Calu3 (cell line): ENCODE measurements at places on chromosomes 5 and 9. TPM values are rescaled to one million over a fixed set of nuclear protein-coding genes. Genes with fewer than 3 reads are reported as not detected.
A peak's percentile ranks its signal among the peaks of the same experiment; 100 is the strongest.

- H3K27ac ChIP-seq, result no peak overlapping the region
- no peak overlapping the region for H3K4me3 ChIP-seq
- H3K27me3 ChIP-seq, result no peaks in the 10 kb centered on the region
These were observed 88.0 kb downstream of the ANKRD55 start for GRCh38 chr5:56145106-56145505.

DNA sequence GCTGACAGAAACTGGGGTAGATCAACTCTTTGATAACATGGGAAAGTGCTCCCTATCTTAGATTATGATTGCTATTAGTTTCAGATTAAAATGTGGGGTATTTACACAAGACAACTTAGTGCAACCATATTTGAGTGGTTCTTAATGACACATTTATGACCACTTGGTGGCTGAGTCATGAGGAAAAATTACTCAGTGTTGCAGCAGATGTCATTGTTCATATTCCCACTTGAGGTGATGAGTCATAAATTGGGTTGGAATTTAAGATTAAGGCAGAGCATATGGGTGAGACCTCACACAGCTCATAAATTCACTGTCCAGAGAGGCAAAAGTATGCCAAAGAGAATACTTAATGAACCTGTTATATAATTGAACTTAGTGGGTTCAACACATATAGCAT lies 408.3 kb downstream of the DMRT2 start:
- no peaks in the 10 kb centered on the region for H3K27me3 ChIP-seq
- H3K27ac ChIP-seq, result no peak overlapping the region
- no peaks in the 10 kb centered on the region for H3K36me3 ChIP-seq
- DNase-seq, result no peak
- H3K4me1 ChIP-seq, result no peaks in the 10 kb centered on the region
- no peak overlapping the region for H3K4me3 ChIP-seq

DNA sequence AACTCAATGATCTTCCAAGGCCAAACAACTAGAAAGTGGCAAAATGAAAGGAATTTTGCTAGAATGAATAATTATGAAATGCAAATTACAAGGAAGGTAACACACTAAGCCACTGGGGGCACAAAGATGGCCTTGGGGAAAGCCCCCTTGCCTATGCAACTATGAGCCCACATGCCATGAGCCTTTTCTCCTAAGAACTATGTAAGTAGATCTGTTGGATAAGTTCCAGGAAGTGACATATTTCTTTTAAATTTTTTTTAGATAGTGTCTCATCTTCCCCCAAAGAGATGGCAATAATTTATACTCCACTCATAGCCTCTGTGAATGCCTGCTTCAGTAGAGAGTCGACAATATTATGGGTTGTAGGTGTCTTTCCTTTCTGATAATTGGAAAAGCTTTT lies 257.8 kb downstream of the AUH start:
- no peak for DNase-seq
- peaks cover 6% of the 10 kb centered on the region for H3K36me3 ChIP-seq
- no peak overlapping the region for H3K27ac ChIP-seq
- peaks cover 20% of the 10 kb centered on the region for H3K4me1 ChIP-seq
- H3K27me3 ChIP-seq, result peaks cover 12% of the 10 kb centered on the region

GRCh38 chr9:17060450-17060849 lies 74.4 kb upstream of the CNTLN start:
- no peak overlapping the region for H3K27ac ChIP-seq
- H3K36me3 ChIP-seq, result no peaks in the 10 kb centered on the region
- no peaks in the 10 kb centered on the region for H3K4me1 ChIP-seq

- no peaks in the 10 kb centered on the region for H3K27me3 ChIP-seq
- H3K27ac ChIP-seq, result peak overlapping the region; percentile 23
- no peak for DNase-seq
- no peaks in the 10 kb centered on the region for H3K36me3 ChIP-seq
These were observed 45.0 kb upstream of the SLC28A3 start for GRCh38 chr9:84385386-84386040.

- H3K27me3 ChIP-seq, result peaks cover 64% of the 10 kb centered on the region
- no peak for DNase-seq
- H3K4me1 ChIP-seq, result no peaks in the 10 kb centered on the region
- peak within 1 kb of the TSS; percentile 36 for H3K27ac ChIP-seq
- no peaks in the 10 kb centered on the region for H3K36me3 ChIP-seq
- peak within 1 kb of the TSS; percentile 63 for H3K4me3 ChIP-seq
These were observed at the start of gene PAPPA for GRCh38 chr9:116153765-116154333. TSS of gene PAPPA (plus strand) at chr9:116153791. CDS start at chr9:116154173, 382 bp downstream.

DNA sequence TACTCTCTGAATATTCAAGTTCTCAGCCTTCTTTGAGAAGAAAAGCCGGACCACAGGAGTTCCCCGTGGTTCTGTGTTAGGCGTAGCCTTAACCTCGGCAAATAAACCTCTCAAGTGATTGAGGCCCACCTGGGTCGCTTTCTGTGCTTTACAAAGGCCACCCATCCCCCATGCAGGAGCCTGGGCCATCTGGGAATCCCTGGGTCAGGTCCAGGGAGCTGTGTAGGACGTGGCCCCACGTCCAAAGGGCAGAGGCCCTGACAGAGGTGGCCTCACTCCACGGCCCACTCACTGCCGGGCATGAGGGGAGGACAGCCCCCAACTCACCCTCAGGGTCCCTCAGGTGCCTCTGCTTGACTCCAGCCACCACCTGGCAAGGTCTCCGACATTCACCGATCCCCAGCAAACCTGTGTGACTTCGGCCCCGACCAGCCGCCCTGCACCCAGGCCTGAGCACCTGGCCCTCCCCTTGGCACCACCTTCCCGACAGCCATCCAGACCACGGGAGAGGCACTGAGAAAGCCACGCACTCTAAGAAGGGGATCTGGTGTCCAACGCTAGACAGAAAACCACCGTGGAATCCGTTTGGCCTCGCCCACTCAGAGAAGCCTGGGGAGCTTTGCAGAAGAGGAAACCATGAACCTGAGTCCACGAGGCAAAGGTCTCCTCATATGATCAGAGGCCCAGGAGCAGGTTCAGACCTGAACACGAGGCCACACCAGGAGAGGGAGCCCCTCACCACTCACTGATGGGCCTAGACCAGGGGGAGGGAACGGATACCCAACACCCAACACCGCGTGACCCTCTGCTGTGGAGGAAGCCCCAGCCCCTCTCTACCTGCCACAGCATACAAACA lies 4.5 kb downstream of the SLC12A7 start:
- H3K4me1 ChIP-seq, result peaks cover 39% of the 10 kb centered on the region
- H3K36me3 ChIP-seq, result peaks cover 65% of the 10 kb centered on the region
- H3K27me3 ChIP-seq, result no peaks in the 10 kb centered on the region
- no peak overlapping the region for H3K4me3 ChIP-seq
- no peak for DNase-seq
- H3K27ac ChIP-seq, result no peak overlapping the region

DNA sequence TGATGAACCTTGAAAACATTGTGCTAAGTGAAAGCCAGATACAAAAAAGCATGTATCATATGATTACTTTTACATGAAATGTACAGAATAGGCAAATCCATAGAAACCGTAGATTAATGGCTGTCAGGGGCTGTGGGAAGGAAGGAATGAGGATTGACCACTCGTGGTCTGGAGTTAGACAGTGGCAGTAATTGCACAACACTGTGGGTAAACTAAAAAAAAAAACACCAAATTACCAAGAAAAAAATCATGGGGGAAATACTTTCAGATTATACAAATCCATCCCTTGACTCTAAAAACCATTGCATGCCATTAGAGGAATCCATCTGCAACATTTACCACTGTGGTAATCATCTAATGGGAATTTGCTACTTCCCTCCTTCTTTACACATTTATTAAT lies 140.0 kb downstream of the SIL1 start:
- DNase-seq, result no peak
- no peak overlapping the region for H3K27ac ChIP-seq
- no peaks in the 10 kb centered on the region for H3K36me3 ChIP-seq
- no peaks in the 10 kb centered on the region for H3K27me3 ChIP-seq
- peaks cover 15% of the 10 kb centered on the region for H3K4me1 ChIP-seq
- H3K4me3 ChIP-seq, result no peak overlapping the region

GRCh38 chr9:5562806-5563416 lies 52.6 kb downstream of the PDCD1LG2 start:
- H3K36me3 ChIP-seq, result no peaks in the 10 kb centered on the region
- peaks cover 29% of the 10 kb centered on the region for H3K27me3 ChIP-seq
- no peaks in the 10 kb centered on the region for H3K4me1 ChIP-seq
- H3K4me3 ChIP-seq, result no peak overlapping the region
- no peak for DNase-seq
- no peak overlapping the region for H3K27ac ChIP-seq

DNA sequence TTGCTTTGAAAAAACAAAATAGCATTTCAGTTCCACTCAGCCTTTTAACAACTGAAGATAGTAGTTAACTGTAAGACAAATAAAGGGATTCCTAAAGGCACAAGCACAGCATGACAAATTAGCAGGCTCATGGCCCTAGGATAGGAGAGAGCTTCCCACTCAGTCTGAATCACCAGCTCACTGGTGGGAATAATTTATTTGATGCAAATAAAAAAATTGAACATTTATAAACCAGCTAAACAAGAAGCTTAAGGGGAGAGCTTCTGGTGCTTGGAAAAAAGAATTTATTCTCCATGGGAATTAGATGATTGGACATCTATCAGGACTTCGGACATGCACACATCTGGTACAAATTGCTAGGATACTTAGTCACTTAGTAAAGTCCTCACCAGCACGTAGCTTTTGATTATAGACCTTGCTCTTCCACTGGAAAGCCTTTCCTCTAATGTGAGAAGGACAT lies 294.1 kb upstream of the TNC start:
- DNase-seq, result no peak
- no peak overlapping the region for H3K4me3 ChIP-seq
- H3K4me1 ChIP-seq, result no peaks in the 10 kb centered on the region
- H3K27ac ChIP-seq, result no peak overlapping the region
- no peaks in the 10 kb centered on the region for H3K36me3 ChIP-seq

DNA sequence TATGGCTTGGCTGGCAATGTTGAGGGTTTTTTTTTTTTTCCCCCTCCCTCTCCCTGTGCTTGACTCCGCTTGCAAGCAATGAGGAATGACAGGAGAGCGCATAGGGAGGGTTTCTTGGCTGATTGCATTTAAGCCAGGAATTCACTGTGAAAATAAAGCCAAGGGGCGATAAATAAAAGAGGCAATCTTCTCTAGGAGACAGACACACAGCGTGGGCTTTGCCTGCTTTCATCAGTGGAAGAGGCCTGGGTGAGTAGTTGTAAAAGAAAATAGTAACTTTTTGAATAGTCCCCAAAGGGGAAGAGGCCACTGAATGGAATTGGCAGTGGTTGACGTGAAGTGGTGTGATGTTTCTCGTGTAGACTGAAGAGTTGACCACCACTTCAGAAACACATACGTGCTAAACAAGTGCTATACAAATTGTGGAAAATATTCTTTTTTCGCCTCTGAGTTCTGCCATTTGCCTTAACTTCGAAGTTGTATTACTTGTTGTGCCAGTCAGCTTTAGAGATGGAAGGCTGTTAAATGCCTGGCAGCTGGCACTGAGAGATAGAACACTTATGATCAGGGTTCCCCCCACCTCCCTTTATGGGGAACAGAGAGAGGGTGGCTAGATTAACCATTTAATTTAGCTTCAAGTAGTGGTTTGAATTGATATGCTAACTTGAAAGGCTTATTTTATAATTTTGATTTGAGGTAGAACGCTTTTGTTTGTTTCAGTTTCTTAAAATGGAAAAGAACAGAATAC lies 3.0 kb downstream of the ZSWIM6 start:
- peak overlapping the region; percentile 84 for H3K4me3 ChIP-seq
- no peaks in the 10 kb centered on the region for H3K27me3 ChIP-seq
- peak overlapping the region; percentile 83 for H3K27ac ChIP-seq
- H3K36me3 ChIP-seq, result peaks cover 57% of the 10 kb centered on the region
- DNase-seq, result no peak

DNA sequence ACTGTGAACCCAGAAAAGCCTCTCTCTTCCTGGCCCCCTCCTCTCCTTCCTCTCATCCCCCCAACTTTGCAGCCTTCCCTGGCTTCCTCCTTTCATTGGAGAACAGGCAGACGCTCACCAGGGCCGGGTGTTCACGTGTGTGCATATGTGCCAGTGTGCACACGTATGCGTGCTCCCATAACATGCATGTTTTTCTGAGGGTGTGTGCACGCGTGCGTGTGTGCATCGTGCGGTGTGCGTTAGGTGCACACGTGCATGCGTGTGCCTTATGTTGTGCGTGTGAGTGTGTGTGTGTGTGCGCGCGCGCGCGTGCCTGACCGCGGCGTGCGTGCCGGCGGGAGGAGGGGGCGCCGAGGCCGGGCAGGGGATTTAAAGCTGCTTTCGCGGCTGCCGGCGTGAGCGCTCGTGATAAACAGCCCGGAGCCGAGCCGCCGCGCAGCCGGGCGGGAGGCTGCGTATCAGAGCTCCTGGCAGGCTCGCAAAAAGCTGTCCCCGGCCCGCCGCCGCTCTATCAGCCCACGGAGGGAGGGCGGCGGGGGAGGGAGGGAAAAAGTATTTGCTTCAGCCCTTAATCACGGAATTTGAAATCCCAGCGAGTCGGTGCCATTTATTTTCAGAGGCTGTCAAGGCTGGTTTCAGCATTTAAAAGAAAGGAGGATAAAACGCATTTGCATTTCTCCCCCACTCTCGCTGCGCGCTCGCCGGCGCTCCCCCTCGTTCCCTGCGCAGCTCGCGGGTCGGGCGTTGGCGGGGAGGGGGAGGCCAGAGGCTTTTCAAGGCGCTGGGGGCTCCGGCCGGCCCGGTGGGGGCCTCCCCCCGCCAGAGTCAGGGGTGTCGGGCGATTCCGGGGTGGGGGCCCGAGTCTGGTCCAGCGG lies 183.9 kb downstream of the C9orf50 start:
- H3K4me1 ChIP-seq, result no peaks in the 10 kb centered on the region
- H3K27ac ChIP-seq, result no peak overlapping the region
- peak overlapping the region; percentile 61 for H3K4me3 ChIP-seq
- DNase-seq, result peak; percentile 24
- H3K36me3 ChIP-seq, result peaks cover 6% of the 10 kb centered on the region

GRCh38 chr5:170741801-170742200 lies 41.7 kb upstream of the GABRP start:
- no peak for DNase-seq
- peaks cover 2% of the 10 kb centered on the region for H3K27me3 ChIP-seq
- peaks cover 19% of the 10 kb centered on the region for H3K36me3 ChIP-seq
- H3K27ac ChIP-seq, result no peak overlapping the region
- peaks cover 27% of the 10 kb centered on the region for H3K4me1 ChIP-seq
- H3K4me3 ChIP-seq, result no peak overlapping the region

DNA sequence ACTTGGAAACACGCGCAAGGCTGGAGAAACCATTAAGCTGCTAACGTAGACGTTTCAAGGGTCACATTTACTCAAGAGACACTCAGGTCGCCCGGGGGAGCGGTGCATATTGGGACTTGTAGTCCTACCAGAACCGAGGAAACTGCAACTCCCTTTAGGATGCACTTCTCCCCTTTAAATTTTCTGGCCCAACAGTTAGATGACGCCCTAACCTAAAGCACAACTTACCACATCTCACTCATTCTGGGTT lies 384 bp upstream of the DMXL1 start:
- H3K27ac ChIP-seq, result peak overlapping the region; percentile 95
- no peaks in the 10 kb centered on the region for H3K27me3 ChIP-seq
- H3K4me3 ChIP-seq, result peak overlapping the region; percentile 100
- no peak for DNase-seq
- peaks cover 34% of the 10 kb centered on the region for H3K36me3 ChIP-seq
- peaks cover 22% of the 10 kb centered on the region for H3K4me1 ChIP-seq

- H3K27ac ChIP-seq, result no peak overlapping the region
- DNase-seq, result no peak
- peaks cover 96% of the 10 kb centered on the region for H3K27me3 ChIP-seq
- H3K4me1 ChIP-seq, result no peaks in the 10 kb centered on the region
These were observed 39.2 kb upstream of the NKD2 start for GRCh38 chr5:969408-969839.

Gene CARD9
- 1.2 and 1.6 TPM in 2 replicates for total RNA-seq

Gene TRIM32
- total RNA-seq, result 8.6 and 9.3 TPM in 2 replicates

Gene TNC
- 0.29 and 1.0 TPM in 2 replicates for total RNA-seq

Gene NR6A1
- total RNA-seq, result 5.9 and 6.7 TPM in 2 replicates

Gene TGFBI
- total RNA-seq, result 41.4 and 95.2 TPM in 2 replicates

Gene SLC36A3
- total RNA-seq, result not detected in 2 replicates

Gene CDO1
- total RNA-seq, result not detected in 2 replicates

Gene ERGIC1
- 231 and 235 TPM in 2 replicates for total RNA-seq

Gene IFNB1
- 0.42 and 0.61 TPM in 2 replicates for total RNA-seq

Gene SAPCD2
- 38.4 and 41.1 TPM in 2 replicates for total RNA-seq

Gene PKD2L2
- total RNA-seq, result not detected in 2 replicates
